Colonic mucosa (tissue), 4 donors: ENCODE measurements at places on chromosomes 5 and 9. TPM values are rescaled to one million over a fixed set of nuclear protein-coding genes. Genes with fewer than 3 reads are reported as not detected.

Gene VPS13A
- 45.2 TPM for total RNA-seq

Gene CDH18
- not detected for total RNA-seq

Gene IL7R
- total RNA-seq = 4.6 TPM

Gene C1QTNF3
- total RNA-seq = 2.7 TPM

Gene TMOD1
- total RNA-seq = 4.9 TPM

Gene GDNF
- total RNA-seq = 0.82 TPM

Gene CDC25C
- 10.2 TPM for total RNA-seq

Gene SNX24
- 17.0 TPM for total RNA-seq

Gene MCC
- total RNA-seq = 1.9 TPM

Gene TEK
- 6.3 TPM for total RNA-seq

Gene PHAX
- 36.6 TPM for total RNA-seq

Gene PELO
- total RNA-seq = 24.7 TPM

Gene MATR3
- 128 TPM for total RNA-seq

Gene GDF9
- 0.69 TPM for total RNA-seq

Gene PFN3
- total RNA-seq = not detected

Gene AHRR
- 2.1 TPM for total RNA-seq

Gene TCERG1
- total RNA-seq = 54.0 TPM

Gene PTAR1
- total RNA-seq = 45.3 TPM
